ENCODE measurements at places on chromosomes 3 and 15.

DNA sequence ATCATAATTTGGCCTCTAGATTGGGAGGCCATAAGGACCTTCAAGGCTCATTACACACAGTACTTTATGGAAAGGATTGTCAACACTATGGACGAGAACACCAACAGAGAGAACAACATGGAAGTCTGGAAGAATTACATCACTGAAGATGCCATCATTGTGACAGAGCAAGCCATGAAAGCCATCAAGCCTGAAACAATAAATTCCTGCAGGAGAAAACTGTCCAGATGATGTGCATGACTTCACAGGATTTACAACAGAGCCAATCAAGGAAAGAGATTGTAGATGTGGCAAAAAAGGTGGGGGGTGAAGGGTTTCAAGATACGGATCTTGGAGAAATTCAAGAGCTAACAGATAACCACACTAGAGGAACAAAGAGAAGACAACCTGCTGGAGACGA lies 15.9 kb downstream of the IL17RB start:
- DNase-seq: no peak

- no peak for DNase-seq
Measured at GRCh38 chr3:14431452-14431916, 29.1 kb downstream of the SLC6A6 start.

GRCh38 chr3:78140866-78141265 lies 1101.0 kb downstream of the ROBO2 start:
- no peak for DNase-seq

DNA sequence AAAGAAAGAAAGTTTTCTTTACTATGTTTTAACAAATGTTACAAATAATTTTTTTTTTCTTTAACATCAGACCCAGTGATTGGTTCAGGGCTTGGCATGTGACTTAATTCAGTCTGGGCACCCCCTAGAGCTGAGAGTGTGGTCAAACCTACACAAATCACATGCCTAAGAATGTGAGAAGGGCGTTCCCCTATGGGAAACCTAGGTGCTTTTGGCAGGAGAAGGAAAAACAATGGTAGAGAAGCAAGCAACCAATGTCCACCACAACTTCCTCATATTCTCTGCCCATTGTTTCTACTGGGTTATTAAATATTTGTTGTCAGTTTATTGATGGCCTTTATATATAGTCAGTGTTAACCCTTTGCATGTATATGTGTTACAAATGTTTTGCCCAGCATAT lies 21.4 kb upstream of the PIAS1 start:
- no peak for DNase-seq

DNA sequence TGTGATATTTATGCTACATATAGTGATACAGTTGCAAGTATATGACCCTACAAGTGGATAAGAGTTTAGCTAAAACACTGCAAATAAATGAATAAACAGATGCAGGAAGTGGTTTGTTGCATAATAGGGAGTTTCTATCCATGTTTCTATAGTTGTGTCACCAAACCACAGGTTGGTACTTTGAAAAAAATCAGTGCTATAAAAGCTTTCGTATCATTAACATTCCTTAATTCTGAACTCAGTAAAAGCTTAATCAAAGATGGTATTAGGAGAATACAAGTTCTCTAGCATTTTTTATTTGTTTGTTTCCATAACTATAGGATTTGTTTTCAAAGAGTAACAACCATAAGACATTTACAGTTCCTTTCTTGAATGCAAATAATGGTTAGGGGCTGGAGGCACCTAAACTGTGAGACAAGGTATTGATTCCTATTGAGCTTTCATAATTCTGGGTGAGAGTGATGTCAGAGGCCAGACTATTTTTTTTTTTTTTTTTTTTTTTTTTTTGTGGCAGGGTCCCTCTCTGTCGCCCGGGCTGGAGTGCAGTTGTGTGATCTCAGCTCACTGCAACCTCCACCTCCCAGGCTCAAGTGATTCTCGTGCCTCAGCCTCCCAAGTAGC lies 29.6 kb downstream of the CPOX start:
- no peak for DNase-seq

DNA sequence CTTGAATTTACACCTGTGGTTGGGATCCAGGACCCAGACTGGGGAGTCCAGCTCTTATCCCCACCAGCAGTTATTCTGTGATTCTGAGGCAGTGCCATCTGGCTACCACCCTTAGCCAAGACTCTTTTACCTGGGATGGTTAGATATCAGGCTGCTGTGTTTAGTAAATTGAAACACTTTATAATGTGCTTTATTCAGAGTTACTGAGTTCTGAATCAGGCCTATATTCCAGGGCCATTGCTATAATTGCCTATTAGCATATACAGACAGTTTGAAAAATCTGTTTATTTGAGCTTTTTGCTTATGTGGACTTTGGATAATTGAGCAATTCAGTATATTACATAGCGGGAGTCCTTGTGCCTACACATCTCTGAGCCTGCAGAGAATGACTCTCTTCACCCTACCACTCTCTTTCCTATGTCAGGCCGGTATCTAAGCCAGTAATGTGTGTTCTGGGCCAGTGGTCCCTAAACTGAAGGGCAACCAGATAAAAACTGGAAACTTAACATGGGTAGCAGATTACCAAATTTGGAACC lies 45.4 kb upstream of the TRAK1 start:
- DNase-seq: no peak

- no peak for DNase-seq
Measured at GRCh38 chr15:90701880-90702630, 15.1 kb upstream of the BLM start.

DNA sequence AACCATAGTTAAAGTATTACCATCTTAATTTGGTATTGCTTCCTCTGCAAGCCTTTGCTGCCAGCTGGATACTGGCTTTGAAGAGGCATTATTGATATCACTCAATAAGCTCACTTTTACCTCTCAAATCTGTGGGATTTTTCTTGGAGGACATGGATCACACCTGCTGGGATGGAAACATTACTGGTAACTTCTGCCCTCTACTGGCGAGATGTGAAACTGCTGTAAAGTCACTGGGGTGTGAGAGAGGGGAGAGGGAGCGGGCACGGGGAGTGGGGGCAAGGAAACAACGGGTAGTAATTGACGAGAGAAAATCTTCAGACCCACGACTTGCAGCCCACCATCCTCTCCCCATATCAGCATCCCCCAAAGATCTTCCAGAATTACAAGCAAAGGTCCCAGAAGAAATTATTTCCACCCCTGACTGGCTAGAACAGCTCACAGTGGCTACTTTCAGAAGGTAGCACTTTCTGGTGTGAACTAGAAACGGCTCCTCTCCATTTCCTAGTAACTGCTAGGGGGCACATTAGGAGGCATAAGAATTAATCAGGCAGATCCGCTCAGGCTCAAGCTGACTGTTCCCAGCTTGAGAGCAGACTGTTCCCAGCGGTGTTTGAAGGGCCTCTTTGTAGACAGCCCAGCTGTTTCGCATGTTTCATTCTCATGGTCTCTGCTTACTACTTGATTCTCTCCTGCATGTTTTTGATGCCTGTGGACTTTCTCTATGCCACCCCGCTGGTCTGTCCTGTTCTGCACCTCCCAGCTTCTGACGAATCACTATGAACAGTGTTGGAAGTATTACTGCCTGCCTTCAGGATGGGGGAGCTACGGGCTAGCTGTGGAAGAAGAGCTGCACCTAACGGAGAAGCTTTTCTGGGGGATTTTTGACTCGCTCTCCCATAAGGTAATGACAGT lies 230.4 kb upstream of the CHRM5 start:
- no peak for DNase-seq

DNA sequence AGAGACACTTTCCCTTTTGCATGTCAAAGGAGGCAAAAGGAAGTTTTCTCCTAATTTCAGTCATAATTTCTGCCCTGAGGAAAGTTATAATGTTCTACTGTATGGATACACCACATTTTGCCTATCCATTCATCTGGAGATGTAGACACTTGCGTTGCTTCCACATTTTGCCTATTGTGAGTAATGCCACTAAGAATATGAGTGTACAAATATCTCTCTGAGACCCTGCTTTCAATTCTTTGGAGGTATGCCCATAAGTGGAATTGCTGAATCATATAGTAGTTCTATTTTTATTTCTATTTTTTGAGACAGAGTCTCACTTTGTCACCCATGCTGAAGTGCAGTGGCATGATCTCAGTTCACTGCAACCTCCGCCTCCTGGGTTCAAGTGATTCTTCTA lies 3.6 kb upstream of the CD276 start:
- DNase-seq: no peak

DNA sequence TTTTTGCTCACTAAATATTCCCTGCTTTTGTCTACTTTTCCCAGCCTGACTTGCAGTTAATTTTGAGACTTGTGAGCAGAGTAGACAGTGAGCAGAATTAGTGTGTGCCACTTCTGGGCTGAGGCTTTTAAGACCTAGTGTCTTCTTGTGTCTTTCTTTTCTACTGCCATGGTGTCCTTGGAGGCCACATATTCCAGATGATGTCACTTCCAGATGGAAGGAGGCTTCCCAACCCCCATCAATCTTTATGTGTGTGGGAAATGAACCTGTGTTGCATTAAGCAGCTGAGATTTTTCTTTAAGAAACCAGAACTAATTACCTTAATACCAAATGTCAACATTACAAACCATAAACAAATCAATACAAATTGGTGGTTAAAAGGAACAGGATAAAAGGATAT lies 774.7 kb upstream of the ROBO1 start:
- DNase-seq: no peak

- peak; percentile 98 for DNase-seq
Measured at GRCh38 chr3:102006812-102007485, 157.6 kb downstream of the NFKBIZ start.

DNA sequence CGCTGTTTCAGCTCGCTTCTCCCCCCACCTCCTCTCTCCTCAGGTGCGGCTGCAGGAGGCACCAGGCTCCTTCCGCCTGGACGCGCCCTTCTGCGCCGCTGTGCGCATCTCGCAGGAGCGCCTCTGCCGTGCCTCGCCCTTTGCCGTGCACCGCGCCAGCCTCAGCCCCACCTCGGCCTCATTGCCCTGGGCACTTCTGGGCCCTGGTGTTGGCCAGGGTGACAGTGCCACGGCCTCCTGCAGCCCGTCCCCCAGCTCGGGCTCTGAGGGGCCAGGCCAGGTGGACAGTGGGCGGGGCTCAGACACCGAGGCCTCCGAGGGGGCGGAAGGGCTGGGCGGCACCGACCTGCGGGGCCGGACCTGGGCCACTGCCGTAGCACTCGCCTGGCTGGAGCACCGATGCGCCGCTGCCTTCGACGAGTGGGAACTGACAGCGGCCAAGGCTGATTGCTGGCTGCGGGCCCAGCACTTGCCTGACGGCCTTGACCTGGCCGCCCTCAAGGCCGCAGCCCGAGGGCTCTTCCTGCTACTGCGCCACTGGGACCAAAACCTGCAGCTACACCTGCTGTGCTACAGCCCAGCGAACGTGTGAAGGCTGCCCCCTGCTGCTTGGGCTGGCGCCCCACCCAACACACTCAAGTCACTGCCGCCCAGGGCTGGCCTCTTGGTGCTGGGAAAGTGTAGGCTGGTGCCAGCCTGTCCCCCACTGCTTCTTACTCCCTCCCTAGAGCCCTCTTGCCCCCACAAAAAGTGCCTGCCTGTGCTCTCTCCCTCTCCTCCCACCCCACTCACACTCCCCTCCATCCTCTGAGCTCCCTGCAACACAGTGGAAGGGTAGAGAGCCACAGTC lies 7.1 kb downstream of the ALG3 start:
- no peak for DNase-seq

GRCh38 chr3:190902292-190902691 lies 39.8 kb upstream of the GMNC start:
- no peak for DNase-seq

- DNase-seq: no peak
Measured at GRCh38 chr3:30895329-30895728, 868 bp upstream of the GADL1 start.

DNA sequence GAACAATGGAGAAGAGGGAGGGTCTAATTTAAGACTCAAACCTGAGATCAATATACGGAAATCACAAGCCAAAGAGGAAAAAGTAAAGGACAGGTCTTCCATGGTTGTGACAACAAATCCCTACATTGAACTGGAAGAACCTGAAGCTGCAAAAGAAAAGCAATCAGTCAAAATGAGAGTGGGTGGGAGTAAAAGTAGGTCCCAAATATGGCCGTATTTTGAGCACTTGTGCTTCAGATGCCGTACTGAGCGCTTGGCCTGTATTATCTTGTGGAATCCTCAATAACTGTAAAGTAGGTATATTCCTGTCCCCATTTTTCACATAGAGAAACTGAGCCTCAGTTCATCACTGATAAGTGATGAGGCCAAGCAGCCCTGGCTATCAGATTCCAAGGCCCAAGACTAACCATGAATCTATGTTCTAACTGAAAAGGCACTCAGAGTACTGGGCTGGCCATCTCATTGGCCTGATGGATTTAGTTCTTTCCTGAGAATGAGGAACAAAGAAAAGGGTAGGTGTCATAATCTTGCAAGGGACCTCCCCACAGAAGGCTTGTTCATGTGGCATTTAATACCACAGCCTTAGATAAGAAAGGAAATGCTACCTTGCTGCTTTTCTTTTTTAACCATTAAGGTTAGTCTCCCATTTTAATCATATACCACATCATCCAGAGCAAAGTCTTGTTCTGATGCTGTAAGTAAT lies 52.5 kb downstream of the LRRN1 start:
- DNase-seq: no peak

GRCh38 chr3:34263101-34263621 lies 464.7 kb downstream of the PDCD6IP start:
- DNase-seq: no peak

- DNase-seq: no peak
Measured at GRCh38 chr3:35745351-35745750, 106.0 kb downstream of the ARPP21 start.

GRCh38 chr3:7263347-7264195 lies 402.7 kb downstream of the GRM7 start:
- no peak for DNase-seq

GRCh38 chr3:57434041-57434440 lies 110.1 kb downstream of the DNAH12 start:
- peak; percentile 10 for DNase-seq

DNA sequence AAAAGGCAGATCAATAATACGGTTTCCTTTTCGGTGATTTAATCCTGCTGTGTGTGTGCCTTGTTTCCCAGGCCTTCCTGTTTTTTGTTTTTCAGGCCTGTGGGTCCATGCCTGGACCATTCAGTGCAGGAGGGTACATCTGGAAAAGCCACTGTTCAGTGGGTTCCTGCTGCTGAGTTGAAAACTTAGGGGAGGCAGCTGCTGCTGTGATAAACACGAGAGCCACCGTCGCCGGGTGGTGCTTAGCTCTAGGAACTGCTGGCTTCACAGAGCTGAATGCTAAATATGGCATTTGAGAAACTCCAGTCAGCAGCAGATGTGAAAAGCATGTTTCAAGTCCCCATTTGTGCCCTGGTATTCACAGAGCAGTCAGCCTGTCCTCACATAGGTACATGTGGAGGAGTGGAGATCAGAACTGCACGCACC lies 44.0 kb downstream of the SYNM start:
- no peak for DNase-seq

DNA sequence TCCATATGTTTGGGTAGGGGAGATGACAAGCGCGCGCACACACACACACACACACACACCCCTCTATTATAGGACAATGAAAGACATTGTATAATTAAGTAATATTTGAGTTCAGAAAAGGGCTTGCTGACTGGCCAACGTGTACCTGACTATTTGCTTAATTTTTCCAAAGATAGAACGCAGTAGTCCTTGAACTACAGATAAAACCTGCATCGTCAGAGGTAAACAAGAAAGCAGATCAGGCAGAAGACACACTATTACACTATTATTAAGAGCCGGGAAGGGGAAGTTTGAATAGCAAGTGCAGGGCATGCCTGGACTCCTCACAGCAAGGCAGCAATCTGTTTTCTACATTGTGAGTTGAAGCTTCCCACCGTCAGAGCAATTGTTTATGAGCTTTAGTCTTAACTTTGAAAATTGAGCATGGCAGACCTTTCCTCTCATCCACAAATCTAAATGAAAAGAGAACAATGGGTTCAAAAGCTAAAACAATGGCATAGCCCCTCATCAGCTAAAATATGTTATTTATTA lies 427.7 kb downstream of the GABRG3 start:
- no peak for DNase-seq

- DNase-seq: no peak
Measured at GRCh38 chr3:29590461-29590860, 309.6 kb downstream of the RBMS3 start.

Measured in stromal cell of bone marrow (primary cell).